ENCODE measurements at places on chromosomes 7 and 10.

DNA sequence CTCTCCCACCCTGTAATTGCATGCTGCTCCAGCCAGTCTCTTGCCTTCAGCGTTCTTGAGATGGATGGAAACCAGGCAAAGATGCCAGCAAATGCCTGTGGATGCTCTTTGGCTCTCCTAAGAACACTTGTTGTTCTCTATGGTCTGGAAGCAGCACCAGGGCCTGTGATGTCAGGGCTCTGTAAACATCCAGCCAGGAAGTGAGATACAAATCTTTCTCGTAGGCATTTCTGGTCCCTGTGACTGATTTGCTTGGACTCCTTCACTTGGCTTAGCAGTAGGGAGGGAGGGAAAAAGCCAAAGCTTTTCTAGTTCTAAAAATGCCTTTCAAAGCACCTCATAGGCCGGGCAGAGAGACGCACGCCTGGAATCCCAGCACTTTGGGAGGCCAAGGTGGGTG lies 201.3 kb downstream of the REEP3 start:
- no peak for DNase-seq

- no peak for DNase-seq
Measured at GRCh38 chr7:115516341-115516740, 514.2 kb downstream of the TFEC start.

DNA sequence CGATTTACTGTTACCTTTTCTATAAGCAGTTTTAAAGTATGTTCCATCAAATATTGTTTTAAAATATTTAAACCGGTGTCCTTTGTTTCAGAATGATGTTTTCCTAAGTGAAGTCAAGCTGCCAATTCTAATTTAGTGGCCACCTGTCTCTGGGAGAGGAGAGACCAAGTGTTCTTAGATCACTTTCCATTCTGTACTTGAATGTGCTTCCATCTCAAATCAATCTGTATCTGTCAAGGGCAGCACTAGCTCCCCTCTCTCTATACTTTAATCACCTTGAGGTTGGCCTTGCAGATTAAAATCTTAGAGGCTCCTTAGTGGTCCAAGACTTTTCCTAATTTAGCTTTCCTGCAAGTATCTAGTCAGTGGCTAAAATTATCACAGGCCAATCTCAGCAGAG lies 49.6 kb downstream of the LGI1 start:
- no peak for DNase-seq

- DNase-seq, result no peak
Measured at GRCh38 chr7:125506331-125506730, 576.7 kb upstream of the POT1 start.

DNA sequence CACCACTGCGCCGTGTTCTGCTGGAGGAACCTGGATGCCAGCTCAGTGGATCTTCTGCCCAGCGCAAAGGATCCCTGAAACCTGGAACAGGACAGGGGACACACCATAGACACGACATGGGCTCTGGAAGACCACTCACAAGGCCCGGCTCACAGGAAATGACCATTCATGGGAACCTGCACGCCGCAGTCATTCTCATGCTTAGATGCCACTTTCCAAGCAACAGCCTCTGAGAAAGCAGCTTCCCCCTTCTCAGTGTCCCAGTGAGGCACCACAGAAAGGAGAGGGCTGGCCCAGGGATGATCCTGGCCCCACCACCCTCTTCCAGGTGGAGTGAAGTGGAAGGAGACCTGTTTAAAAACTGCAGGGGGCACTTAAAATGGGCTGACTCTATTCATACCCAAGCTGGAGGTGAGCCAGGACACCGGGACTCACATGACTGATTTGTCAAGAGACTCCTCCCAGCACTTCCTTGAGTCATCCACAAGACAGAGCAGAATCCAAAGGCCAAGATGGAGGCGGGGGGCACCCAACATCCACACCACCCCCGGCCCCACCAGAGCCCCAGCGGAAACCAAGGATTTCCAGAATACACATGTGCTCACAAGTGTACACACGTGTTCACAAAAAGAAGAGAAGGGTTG lies 11.2 kb downstream of the CTBP2 start:
- DNase-seq, result no peak

DNA sequence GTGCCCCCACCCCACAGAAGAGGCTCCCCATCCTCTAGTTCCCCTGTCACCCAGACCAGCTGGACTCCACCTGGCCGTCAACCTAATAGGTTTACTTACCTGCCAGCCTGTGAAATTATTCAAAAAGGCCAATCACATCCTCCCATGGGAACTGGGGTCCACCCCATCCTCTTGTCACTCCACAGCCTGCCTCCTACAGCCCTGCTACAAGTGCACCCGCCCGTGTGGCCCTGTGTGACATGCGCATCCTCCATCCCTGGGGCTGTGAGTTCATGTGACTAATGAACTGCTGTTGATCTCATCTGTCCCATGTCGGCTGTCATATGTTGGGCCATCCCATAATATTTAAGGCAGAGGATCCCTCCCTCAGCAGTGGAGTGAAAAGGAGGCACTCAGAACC lies 39.4 kb downstream of the AOC1 start:
- DNase-seq, result no peak
